BJ (cell line): ENCODE measurements at places on chromosomes 16 and 17. TPM values are rescaled to one million over a fixed set of nuclear protein-coding genes. Genes with fewer than 3 reads are reported as not detected.

Gene SLC38A8
- not detected in 2 replicates for polyA plus RNA-seq

Gene STX1B
- polyA plus RNA-seq: 1.5 and 1.6 TPM in 2 replicates

Gene INCA1
- 0.55 and 1.3 TPM in 2 replicates for polyA plus RNA-seq

Gene FAM234A
- 39.4 and 75.5 TPM in 2 replicates for polyA plus RNA-seq

Gene ODF4
- polyA plus RNA-seq: not detected in 2 replicates

Gene NTN1
- polyA plus RNA-seq: 0.06 TPM in 2 replicates

Gene NR1D1
- polyA plus RNA-seq: 1.9 and 2.3 TPM in 2 replicates

Gene FGF11
- 0.50 and 0.98 TPM in 2 replicates for polyA plus RNA-seq

Gene ANTKMT
- polyA plus RNA-seq: 7.7 and 10.7 TPM in 2 replicates

Gene PLK1
- polyA plus RNA-seq: 21.7 and 54.0 TPM in 2 replicates

Gene MYH8
- polyA plus RNA-seq: not detected in 2 replicates

Gene DNAH2
- 0.09 and 0.10 TPM in 2 replicates for polyA plus RNA-seq

Gene DUSP14
- 123 and 152 TPM in 2 replicates for polyA plus RNA-seq

Gene LITAFD
- polyA plus RNA-seq: not detected in 2 replicates

Gene ABCC12
- not detected in 2 replicates for polyA plus RNA-seq

Gene PLCG2
- polyA plus RNA-seq: 0.20 and 0.22 TPM in 2 replicates

Gene FOXF1
- polyA plus RNA-seq: 6.0 and 7.7 TPM in 2 replicates

Gene SLC13A5
- polyA plus RNA-seq: not detected in 2 replicates

Gene TBX21
- not detected in 2 replicates for polyA plus RNA-seq

Gene CACNG5
- not detected in 2 replicates for polyA plus RNA-seq

Gene PSKH1
- polyA plus RNA-seq: 26.0 and 45.5 TPM in 2 replicates

Gene P2RX1
- polyA plus RNA-seq: 0.02 and 0.05 TPM in 2 replicates

Gene DNAI2
- not detected in 2 replicates for polyA plus RNA-seq

Gene BIRC5
- 24.8 and 30.7 TPM in 2 replicates for polyA plus RNA-seq

Gene RAB37
- polyA plus RNA-seq: 0.06 and 0.12 TPM in 2 replicates

Gene DOC2B
- not detected in 2 replicates for polyA plus RNA-seq

Gene TBC1D3
- not detected in 2 replicates for polyA plus RNA-seq

Gene SLC16A3
- polyA plus RNA-seq: 152 and 338 TPM in 2 replicates

Gene OR3A3
- polyA plus RNA-seq: not detected in 2 replicates

Gene CRYBA1
- not detected in 2 replicates for polyA plus RNA-seq

Gene HES7
- not detected in 2 replicates for polyA plus RNA-seq

Gene ADAMTS18
- not detected in 2 replicates for polyA plus RNA-seq

Gene RAB11FIP4
- 0.02 and 0.15 TPM in 2 replicates for polyA plus RNA-seq

Gene GAS2L2
- not detected in 2 replicates for polyA plus RNA-seq

Gene KRT24
- not detected in 2 replicates for polyA plus RNA-seq

Gene MMP28
- polyA plus RNA-seq: 0.15 and 0.28 TPM in 2 replicates
